ENCODE measurements at places on chromosomes 13 and 19.

DNA sequence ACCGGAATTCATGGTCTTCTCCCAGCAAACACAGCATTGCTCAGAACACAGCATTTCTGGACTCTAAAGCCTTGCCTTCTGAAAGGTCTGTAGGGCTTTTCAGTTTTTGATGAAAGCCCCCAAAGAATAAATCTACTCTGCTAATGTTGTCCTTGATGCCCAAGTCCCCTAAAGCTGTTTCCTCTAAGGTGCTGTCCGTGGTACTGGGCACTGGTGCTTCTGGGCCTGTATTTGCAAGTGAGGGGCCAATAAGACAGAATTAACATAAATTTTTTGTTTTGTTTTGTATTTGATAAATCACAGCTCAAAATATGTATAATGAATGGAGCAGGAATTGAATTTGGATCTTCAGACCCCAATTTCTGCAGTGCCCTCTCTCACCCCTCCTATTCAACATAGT is 12.1 kb upstream of the LGALS13 start:
- DNase-seq: no peak

- DNase-seq: peak; percentile 50
Observed at GRCh38 chr19:14479975-14480699, 5.0 kb upstream of the PTGER1 start.

DNA sequence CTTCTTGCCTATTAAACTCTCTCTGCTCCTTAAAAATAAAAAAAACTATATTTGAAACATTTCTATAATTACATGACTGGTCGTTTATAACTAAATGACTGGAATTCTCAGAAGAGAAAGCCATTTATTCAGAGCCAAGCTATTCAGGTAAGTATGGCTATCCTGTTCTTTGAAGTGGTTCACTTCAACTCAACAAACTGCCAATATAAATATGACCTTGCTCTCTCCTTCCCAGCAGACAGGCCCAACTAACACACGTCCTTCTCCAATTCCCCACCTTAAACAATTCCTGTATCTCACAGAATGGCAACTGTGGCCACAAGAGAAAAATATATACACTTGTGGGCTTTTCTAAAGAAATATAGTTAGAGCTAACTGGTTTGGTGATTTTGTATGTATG is 153.9 kb downstream of the MIPEP start:
- no peak for DNase-seq

- no peak for DNase-seq
Observed at GRCh38 chr13:78370231-78370630, 233.1 kb downstream of the POU4F1 start.

DNA sequence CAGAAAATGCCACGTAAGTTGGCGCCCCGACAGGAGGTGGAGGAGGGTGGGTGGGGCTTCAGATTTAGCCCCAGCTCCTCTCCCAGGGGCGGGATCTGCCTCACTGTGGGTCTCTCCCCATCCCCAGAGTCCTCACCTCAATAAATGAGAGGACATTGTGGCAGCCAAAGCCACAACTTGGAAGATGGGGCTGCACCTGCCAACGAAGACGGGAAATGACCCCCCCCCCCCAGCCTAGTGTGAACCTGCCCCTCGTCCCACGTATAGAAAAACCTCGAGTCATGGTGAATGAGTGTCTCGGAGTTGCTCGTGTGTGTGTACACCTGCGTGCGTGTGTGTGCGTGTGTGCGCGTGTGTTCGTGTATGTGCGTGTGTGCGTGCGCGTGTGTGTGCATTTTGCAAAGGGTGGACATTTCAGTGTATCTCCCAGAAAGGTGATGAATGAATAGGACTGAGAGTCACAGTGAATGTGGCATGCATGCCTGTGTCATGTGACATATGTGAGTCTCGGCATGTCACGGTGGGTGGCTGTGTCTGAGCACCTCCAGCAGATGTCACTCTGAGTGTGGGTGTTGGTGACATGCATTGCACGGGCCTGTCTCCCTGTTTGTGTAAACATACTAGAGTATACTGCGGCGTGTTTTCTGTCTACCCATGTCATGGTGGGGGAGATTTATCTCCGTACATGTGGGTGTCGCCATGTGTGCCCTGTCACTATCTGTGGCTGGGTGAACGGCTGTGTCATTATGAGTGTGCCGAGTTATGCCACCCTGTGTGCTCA is 1.5 kb upstream of the TRAPPC5 start:
- peak; percentile 55 for DNase-seq

DNA sequence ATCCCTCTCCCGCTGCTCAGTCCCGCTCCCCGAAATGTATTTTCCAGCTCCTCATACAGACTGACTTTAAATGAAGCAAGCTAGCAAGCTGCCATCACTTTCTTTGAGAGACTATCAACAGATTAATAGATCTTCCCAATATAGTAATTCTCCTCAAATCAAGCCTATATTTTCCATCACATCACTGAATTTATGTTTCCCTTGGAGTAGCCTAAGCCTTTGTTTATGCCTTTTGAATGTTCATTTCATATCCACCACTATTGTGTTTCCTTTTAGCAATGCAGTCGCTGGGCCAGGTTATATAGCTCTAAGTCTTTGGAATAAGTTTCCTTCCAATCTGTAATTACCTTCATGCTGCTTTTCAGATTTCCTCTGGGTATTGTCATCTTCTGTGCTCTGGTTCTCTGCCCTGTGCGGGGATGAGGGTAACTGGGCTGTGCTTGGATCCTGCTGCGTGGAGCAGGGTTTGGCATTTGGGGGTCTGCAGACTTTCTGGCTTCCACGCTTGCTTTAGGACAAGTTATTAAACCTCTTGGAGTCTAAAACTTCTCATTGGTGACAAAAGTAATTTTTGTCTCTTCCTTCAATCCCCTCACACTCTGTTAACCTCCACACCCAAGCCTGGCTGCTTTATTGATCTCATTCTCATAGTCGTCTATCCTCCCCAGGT is 256.9 kb downstream of the DLEU7 start:
- DNase-seq: no peak

DNA sequence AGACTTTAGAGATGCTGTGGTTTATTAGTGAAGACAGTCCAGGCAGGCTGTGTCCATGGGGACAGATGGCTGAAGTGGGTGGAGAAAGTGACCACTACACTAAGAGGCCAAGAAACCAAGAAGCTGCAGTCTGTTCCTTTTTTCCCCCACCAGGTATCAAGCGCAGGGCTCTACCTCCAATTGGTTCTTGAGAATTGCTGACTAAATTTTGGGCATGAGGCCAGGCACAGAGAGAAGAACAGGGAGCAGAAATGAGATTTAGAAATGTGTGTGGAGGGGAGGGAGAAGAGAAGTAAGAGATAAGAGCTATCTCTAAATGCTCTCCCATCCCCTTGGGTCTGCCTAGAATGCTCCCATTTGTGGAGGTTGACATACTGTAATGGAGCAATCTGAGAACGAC is 12.3 kb upstream of the CYSLTR2 start:
- DNase-seq: no peak

DNA sequence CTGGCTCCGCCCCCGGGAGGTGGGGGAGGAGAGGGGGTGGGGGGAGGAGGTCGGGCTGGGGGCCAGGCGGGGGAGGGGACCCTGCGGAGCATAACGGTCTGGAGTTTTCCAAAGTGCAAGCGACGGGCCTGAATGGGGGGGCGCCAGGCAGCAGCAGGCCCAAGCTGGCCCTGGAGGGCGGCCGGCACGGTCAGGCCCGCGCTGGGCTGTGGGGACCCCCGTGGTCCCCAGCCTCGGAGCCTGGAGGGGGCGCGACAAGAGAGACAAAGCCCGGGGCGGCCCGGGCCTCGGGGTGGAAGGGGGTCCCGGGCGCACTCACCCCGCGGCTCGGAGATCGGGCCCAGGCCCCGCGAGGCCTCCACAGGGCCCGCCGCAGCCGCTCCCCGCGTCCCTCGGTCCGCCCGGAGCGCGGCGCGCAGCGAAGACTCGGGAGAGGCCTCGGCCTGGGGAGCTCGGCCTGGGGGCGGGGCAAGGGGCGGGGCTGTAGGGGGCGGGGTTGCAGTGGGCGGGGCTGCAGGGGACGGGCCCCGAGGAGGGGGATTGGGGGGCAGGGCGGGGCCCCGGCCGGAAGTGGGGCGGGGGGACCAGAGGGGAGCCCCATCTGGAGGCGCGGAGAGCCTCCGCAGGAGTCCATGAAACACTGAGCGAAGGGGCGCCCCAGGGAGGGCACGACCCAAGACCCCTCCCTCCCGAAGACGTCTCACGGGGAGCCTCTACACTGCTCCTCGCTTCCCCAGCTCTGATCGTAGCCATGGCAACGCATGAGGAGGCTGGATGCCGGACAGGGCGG is 47.6 kb downstream of the PTPRS start:
- DNase-seq: no peak

DNA sequence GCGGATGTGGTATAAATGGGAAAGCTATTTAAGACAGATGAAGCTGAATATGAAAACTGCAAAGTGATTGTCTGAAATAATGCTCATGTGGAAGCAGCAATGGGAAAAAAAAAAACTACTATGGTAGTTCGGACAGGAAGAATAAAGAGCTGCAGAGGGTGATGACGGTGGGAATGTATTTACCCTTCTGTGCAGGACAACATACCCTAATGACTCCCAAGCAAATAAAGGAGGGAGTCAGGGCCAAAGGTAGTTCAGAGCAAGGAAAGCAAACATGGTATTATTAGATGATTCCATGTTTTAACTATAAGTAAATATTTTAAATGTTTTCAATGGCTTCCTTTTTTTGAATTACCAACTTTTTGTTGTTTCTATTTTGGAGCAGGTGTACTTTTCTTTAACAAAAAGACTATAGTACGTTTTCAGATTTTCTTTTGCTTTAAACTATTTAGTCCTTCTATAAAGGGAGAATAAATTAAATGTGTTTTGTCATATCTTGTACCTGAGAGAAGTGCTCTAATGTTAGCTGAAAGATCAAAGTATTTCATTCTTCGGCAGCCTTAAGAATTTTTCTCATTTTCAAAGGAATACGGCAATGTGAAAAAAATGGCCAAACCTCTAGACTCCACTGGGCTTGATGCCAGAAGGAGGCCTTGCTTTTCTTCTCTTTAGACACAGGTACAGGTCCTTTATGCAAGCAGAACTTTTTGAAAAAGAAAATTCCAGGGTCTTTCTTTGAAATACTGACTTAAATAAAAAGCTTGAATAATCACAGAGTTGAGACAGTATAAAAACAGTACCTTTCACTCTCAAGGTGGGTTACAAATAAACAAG is 67.8 kb upstream of the ZDHHC20 start:
- DNase-seq: no peak

DNA sequence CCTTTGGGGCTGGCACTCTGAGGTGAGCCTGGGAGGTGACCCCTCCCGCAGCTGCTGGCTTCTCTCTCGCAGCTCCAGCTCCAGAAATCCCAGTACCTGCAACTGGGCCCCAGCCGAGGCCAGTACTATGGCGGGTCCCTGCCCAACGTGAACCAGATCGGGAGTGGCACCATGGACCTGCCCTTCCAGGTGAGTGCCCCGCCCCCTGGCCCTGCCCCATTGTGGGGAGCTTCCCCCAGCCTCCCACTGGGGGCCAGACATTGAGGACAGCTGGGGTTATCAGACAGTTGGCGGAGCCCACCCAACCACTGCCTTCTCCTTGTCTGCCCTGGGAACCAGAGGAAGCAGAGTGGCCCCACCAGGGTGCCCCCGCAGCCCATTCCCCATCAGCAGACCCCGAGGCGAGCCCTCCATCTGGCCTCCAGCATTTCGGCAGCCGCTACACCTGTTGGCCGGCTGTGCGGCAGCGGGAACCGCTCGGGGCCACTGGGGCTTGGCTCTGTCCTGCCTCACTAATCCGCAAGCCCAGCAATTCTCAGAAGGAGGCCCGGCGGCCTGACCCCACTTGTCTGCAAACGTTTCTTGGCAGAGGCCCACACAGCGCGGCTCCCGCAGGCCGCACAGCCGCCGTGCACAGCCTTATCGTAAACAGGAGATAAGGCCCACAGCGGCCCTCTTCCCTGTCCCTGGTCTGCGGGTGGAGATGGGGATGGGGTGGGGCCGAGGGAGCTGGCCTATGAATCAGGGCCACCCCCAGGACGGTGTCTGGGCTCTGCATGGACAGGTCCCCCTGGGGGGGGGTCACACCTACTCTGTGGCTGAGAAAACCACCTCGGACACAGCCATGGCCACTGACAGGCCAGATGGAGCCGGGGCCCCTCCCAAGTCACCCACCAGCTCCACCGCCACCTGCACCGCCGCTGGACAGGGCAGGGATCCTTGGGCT is 48.0 kb downstream of the COMP start:
- DNase-seq: no peak

DNA sequence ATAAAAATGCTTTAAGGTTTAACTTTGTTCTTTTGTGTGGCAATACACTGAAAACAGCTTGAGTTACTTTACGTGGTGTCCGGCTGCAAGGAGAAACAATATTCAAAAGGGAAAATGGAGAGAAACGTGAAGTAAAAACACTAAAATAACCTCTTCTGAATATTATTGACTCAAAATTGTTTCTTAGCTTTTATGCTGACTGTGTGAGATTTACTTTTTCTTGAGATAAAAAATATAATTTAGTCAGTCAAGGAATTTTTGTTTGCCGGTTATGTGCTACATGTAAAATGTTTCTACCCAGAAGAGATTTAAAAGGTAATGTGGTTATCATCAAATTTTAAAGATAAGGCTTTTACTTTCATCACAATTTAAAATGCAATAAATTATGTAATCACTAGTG is 200.6 kb upstream of the GPC6 start:
- no peak for DNase-seq

DNA sequence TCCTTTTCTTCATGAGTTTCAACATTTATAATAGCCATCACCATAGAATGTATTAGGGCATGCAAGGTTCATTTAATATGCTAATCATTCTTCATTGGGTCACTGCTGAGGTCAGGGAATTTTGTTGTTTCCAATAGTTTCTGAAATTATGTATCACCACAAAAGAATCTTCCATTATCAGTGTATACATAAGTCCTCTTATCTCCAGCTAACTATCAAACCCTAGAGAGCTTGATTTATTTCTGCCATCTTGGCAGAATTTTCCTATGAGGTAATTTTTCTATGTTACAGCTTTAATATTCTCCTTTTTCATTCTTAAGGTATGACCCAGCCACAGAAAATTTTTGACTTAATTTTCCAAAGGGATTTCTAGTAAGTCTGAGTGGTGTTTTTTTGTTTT is 415.0 kb upstream of the SLITRK1 start:
- no peak for DNase-seq

- DNase-seq: no peak
Observed at GRCh38 chr13:47457626-47458025, 543.4 kb downstream of the SUCLA2 start.

GRCh38 chr19:41940731-41941409 is 12.6 kb upstream of the ERFL start:
- no peak for DNase-seq

GRCh38 chr19:1636325-1637236 is 15.8 kb downstream of the TCF3 start:
- DNase-seq: no peak
